ENCODE measurements at places on chromosomes 3 and 15.

GRCh38 chr3:33636125-33636850 lies 81.8 kb downstream of the CLASP2 start:
- peak; percentile 69 for DNase-seq

GRCh38 chr15:35321926-35322325 lies 224.0 kb downstream of the DPH6 start:
- no peak for DNase-seq

DNA sequence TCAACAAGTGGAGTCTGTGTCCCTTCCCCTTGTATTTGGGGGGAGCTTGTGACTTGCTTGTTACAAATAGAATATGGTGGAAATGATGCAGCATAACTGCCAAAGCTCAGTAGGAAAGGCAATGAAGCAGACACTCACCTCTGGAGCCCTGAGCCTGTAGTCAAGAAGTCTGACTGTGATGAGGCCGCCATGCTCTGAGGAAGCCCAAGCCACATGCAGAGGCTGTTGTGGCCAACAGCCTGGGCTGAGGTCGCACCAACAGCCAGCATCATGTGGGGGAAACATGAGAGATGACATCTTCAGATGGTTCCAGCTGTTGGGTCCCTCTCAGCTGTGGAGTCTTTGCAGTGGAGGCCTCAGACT lies 161.4 kb downstream of the CHSY1 start:
- no peak for DNase-seq

GRCh38 chr3:53850895-53851294 lies 4.5 kb downstream of the IL17RB start:
- peak; percentile 46 for DNase-seq

- peak; percentile 76 for DNase-seq
Observed at GRCh38 chr15:82810061-82810889, 847 bp downstream of the WHAMM start.

- DNase-seq = no peak
Observed at GRCh38 chr3:46469680-46470357, 5.1 kb upstream of the LTF start.

DNA sequence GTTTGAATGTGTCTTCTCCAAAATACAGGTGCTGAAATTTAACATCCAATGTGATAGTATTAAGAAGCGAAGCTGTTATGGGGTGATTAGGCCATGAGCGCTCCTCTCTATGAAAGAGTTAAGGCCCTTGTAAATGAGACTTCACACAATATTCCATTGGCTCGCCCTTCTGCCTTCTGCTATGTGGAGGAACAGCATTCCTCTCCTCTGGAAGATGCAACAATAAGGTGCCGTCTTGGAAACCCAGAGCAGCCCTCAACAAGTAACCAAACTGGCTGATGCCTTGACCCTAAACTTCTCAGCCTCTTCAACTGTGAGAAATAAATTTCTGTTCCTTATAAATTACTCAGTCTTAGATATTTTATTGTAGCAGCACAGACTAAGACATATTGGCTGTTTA lies 874.6 kb downstream of the ROBO1 start:
- no peak for DNase-seq

- DNase-seq = peak; percentile 32
Observed at GRCh38 chr3:61030469-61031035, 220.7 kb downstream of the FHIT start.

GRCh38 chr3:150215616-150216015 lies 192.5 kb upstream of the TSC22D2 start:
- DNase-seq = peak; percentile 74

DNA sequence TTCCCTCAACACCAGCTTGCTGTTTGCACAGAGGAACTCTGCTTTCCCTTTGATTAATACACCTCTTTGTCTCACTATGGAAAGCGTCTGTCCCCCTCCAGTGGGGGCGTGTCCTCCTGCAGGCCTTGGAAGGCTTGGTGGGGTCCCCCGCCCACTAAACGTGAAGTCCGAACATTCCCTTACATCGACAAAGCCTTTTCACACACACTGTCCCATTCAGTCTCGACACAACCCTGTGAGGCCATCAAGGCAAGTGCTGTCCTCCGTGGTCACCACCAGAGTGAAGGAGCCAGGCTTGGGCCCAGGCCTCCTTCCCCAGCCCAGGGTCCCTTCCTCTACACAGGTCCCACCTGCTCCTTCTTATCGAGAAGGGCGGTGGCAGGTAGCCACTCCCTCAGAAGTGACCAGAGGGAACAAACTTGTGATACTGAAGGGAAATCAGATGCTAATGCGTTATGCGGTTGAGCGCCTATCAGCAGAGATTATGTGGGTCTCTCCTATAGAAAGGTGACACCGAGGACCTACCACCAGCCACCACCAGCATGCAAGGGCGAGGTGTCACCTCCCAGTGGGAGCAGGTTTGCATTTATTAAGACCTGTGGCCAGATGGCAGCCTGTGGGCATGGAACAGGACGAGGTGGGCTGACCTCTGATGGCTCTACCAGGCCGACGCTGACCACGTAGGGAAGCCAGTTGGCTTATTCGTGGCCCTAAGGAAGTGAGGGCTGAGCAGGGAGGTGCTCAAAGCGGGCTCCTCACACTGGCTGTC lies 6.6 kb downstream of the NRROS start:
- DNase-seq = no peak

DNA sequence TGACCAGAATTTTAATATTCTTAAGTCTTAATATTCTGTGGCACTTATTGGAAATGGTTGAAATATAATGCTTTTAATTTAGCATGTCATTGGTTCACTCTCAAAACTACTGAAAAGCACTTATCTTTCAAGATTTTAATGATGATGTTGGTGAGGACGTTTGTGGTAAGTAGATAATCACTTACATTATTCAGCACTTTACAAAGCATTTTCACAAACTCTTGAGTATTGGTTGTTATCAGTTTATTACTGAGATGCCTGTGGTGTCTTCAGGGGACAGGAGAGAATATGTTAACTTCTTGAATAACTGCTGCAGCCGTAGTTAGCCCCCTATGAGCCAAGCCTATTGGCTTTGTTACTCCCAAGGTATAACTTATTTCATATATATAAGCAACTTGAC lies 15.2 kb downstream of the TGFBR2 start:
- DNase-seq = no peak

GRCh38 chr3:58794750-58795149 lies 128.2 kb upstream of the FAM3D start:
- no peak for DNase-seq

- DNase-seq = peak; percentile 80
Observed at GRCh38 chr3:78867409-78868372, 900.1 kb downstream of the ROBO1 start.

GRCh38 chr15:77527164-77527778 lies 105.4 kb downstream of the LINGO1 start:
- DNase-seq = peak; percentile 80

- DNase-seq = no peak
Observed at GRCh38 chr3:109109574-109109973, 8.4 kb downstream of the MORC1 start.

DNA sequence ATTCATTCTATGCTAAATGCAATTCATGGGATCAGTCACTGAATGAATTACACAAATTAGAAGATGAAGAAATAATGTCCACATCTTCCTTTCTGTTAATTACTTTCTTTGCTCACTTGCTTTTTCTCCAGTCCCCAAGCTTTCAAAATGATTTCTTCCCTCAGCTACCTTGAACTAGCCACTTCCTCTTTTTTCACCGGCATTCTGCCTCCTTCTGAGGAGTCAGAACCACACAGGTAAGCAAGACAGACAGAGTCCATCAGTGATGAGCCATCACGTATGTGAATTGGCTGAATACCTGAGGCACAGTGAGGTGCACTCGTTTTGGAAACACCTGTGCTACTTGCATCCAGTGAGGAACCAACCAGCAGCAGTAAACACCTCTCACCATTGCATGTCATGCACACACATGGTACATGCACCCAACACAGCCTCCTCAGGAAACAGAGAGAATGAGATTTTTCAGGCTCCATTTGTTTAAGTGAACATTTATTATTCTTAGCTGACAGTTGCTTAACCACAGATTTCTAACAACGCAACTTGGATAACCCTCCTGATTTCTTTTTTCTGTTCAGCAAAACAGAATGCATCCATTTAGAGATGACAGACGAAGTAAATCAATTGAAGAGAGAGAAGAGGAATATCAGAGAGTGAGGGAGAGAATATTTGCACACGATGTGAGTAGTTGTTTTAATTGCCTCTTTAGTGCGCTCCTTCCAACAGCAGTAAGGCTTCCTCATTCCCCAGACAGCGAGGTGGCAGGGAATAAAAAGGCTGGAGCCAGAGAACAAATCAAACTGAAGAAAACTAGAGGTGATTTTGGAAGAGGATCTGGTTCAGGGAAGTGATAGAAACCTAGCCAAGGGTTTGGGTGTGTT lies 69.3 kb downstream of the ARPP21 start:
- no peak for DNase-seq

- no peak for DNase-seq
Observed at GRCh38 chr3:142846779-142847577, 41.9 kb downstream of the PCOLCE2 start.

- peak; percentile 61 for DNase-seq
Observed at GRCh38 chr15:39499681-39500080, 81.2 kb upstream of the THBS1 start.

GRCh38 chr15:97078591-97078990 lies 748.1 kb downstream of the NR2F2 start:
- no peak for DNase-seq

DNA sequence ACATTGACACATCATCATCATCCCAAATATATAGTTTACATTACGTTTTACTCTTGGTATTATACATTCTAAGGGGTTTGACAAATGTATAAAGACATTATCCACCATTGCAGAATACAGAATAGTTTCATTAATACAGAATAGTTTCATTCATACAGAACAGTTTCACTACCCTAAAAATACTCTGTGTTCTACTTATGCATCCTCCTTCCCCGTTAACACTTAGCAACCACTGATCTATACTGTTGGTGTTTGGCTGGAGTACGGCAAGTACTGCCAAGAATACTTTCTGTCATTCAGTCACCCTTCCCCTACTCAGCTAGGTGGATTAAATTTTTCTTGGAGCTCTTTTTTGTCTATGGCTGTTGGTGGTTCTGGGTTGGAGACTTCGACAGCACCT lies 33.4 kb downstream of the LEKR1 start:
- DNase-seq = no peak

- no peak for DNase-seq
Observed at GRCh38 chr3:4356546-4357410, 53.6 kb downstream of the SETMAR start.

DNA sequence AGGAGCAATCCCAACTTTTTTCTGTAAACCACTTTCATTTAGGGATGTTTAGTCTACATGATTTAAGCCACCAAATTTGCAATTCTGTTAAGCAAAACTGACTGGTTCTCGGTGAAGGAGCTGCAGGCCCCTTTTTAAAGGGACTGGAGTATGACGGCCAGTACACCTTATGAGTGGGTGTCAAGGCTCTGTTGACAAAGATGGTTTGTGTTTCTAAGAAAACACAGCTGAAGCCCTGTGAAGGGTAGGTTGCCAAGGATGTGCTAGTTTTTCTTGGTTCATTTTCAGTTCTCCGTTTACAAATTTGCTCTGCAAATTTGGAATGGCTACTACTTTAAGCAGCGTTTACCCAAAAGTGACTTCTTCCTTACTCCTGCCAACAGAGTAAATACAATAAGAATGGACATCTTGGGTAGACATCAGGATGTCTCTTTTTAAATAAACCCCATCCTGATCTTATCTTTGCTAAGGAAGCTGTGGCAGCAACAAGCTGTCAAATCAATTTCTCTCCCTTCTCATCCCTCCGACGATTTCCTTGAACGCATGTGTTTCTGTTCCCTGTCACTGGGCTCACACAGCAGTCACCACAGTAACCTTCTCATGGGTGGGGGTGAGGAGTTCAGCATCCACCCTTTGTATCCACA lies 58.2 kb upstream of the CMTM8 start:
- no peak for DNase-seq

DNA sequence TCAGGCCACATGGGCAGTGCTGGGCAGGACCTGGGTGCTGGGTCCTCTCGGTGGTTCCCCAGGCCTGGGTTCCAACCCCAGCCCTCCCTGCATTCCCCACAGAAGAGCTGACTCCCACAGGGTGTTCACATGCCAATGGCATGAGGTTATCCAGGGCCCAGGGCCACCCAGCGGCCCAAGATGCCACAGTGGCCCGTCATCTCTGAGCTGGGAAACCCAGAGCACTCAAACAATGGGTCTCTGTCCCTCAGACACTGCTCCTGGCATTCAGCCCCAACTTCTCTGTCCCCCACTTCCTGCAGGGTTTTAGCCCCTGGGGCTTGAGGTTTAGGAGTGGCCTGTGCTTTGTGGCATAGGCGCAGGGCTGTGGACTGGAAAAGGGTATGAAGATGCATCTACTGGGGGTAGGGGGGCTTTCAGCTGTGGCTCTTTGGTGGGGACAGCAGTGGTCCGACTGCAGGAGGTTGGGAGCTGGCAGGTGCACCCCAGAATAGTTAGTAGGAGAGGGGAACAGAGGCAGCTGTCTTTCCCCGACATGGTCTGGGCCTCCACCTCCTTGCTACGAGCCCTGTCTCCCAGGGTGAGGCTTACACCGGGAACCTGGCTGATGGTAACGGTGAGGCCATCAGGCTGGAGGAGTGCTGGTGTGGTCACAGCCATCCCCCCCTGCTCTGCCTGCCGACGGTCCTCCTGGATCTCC lies 1.7 kb downstream of the CCDC9B start:
- peak; percentile 99 for DNase-seq

- no peak for DNase-seq
Observed at GRCh38 chr3:150745832-150746231, 17.1 kb downstream of the SIAH2 start.

- no peak for DNase-seq
Observed at GRCh38 chr15:64651601-64652191, 123.7 kb downstream of the RBPMS2 start.

- no peak for DNase-seq
Observed at GRCh38 chr15:86857701-86858100, 778.0 kb downstream of the AGBL1 start.

DNA sequence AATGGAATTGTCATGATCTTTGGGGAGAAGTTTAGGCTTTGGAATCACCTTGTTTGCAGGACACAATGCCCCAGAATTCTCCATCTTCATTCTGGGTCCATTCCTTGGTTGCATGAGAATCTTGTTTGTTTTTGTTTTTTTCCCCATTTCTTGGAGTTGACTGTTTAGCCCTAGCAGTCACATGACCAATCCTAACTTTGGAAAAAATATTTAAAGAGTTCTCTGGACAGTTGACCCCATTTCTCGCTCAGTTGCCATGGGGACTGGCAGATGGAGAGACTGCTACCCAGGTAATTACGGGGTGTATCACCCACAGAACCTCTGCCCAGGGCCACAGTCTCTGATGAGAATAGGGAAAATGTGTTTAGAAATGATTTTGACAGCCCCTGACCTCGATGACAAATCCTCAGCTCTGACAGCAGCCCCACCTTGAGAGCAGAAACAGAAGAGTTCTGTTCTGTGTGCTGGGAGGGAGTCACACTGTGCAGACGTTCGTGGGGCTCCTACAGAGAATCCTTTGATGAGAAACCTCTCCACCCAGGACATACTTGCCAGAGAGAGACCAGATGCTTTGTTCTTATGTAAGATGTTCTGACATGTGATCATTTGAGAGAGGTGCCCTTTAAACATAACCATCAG lies 57.7 kb downstream of the IL16 start:
- DNase-seq = no peak

DNA sequence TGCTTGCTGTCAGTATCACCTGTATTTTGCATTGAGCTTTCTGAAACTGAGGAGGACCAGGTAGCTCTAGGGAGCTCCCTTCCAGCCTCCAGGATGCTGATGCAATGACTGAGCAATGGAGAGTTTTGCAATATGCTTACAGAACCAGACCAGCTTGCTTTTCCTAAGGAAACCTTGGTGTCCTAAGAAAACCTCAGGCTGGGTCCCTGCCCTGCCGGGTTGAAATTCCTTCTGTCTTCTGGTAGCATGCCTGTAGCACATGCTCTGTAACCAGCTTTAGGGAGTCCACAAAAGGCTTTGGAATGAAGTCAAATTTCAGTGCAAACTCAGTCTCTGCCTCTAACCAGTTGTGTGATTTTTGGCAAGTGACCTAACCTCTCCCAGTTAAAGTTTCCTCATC lies 65.8 kb upstream of the GSK3B start:
- DNase-seq = peak; percentile 100
